ENCODE measurements at places on chromosomes 2 and 18.

- DNase-seq: peak; percentile 26
These were observed 387.6 kb downstream of the NBAS start for GRCh38 chr2:15173501-15173900.

- DNase-seq: no peak
These were observed 238.8 kb downstream of the SMAD2 start for GRCh38 chr18:47691611-47692010.

DNA sequence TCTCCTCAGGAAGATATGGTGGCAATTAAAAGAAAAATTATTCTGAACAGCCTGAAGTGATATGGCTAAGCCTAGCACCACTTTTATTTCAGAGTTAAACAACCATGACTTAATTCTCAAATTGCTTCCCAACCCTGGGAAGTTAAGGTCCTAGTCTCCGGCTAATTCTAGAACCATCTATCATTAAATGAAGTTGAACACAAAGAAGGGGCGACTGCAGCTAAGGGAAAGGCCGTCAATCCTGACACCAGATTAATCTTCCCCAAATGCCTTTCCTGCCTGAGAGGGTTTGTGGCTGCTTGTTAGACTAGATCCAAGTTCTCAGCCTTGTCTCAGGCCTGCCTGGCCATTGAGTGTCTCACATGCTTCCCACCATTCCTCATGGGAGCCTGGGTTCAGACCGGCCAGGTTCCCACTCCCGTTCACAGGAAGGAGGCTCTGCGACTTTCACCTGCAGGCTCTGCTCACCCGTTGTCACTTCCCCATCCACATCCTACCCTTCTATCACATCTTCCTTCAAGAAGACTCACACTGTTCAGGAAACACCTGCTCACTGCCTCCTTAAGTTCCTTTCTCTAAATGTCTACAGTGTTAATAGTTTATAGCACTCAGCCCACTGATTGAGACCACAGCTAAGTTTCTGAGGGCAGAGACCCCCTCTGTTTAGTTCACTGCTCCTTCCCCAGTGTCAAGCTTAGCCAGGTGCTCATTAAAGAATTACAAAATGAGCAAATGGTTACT lies 282.9 kb upstream of the REV1 start:
- DNase-seq: no peak

DNA sequence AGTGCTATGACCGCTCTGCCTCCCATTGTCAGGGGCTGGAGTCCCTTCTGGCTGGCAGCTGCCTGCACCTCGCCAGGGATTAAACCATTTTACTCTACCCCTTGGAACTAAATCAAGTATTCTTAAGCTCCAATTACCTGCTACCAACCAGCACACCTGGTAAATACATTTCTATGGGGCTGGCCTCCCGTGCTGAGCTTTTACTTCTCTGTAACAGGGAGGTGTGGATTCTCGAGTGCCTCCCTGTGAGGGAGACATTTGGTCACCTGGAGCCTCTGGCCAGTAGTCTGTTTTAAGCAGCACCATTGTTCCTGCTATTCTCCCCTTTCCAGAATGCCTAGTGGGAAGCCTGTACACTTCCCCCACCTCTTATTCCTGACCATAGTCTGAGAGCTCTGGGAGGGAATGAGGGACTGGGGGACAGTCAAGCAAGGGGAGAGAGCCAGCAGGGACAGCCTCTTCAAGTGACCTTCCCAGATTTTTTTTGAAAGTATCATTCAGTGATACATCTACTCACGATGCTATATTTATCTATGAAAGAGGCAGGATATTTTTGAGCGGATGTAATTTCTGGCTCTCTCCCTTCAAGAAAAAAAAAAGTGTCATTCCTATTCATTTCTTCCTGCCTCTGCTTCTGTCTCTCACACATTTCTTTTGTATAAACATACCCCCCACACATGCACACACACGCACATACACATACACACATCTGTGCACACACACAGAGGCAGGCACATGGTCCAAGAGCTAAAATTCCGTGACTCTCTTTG lies 112.8 kb downstream of the CAPN13 start:
- DNase-seq: no peak

- DNase-seq: no peak
These were observed 85.0 kb downstream of the INHBB start for GRCh38 chr2:120430957-120431356.

GRCh38 chr18:74414953-74415515 lies 42.1 kb downstream of the DIPK1C start:
- no peak for DNase-seq

DNA sequence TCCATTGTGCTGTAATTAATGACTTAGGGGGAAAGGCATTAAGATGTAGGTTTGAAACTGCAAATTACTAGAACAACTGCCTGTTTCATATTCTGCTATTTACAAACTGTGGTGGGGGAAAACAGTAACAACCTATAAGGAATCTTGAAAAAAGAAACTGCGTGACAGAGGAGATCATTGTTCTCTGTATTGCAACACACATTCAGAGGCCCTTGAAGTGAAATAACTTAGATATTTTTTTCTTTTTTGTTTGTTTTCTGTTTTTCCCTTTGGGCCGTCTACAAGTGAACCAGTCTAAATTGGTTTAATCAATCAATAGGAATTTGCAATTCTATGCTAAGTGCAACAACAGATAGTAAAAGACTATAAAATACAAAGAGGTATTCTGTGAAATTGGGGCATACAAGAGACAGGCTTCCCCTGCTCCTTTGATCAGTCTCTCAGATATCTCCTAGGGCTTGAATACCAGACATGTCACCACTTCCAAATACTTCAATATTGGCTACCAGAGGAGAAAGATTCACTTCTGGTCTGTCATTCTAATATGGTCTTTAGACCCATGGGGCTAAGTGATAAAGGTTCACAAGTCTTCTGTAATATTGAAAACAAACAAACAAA lies 2055.1 kb upstream of the CELF4 start:
- no peak for DNase-seq

DNA sequence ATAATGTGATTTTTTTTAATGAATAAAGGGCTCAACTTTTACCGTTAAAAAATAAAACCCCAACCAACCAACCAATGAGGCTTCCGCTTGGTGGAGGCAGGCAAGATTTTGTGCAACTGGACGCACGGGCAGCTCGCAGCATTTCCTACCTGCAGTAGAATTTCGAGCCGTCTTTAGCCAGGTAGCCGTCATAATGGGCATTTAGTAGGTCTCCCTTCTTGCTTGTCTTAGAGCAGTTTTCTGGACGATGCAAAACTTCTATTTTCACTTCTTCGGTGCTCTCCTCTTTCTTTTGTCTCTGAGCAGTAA lies 316 bp downstream of the FKBP7 start:
- DNase-seq: no peak

GRCh38 chr2:166593403-166593802 lies 99.4 kb upstream of the SCN7A start:
- DNase-seq: no peak

GRCh38 chr18:5868218-5868854 lies 27.0 kb downstream of the TMEM200C start:
- DNase-seq: peak; percentile 32

GRCh38 chr18:1539276-1539675 lies 634.6 kb downstream of the ADCYAP1 start:
- DNase-seq: no peak

DNA sequence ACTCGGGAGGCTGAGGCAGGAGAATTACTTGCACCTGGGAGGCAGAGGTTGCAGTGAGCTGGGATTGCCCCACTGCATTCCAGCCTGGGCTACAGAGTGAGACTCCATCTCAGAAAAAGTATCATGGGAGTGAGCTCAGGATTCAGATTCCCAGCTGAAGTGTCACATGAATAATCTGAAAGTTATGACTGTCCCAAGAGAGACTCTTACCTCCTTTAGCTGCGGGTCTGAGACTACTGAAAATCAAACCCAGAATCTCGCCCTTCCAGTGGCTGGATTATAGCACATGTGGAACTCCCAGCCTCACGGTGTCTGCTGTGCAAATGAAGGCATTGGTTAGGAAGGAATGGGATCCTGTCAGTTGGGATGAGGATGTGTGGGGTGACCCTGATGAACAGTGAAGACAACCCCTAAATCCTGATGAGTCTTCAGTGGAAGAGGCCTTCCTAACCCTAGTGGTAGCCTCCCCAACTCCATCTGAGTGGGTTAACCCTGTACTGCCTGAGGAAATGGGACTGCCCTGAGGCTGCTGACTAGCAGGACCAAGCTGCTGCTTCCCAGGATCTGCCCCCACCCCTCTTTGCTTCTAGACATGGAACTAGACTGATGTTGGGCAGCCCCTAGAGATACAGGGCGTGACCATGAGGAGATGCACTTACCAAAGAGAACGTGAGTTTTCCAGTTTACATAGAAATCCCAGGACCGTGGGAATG lies 16.5 kb downstream of the BOK start:
- DNase-seq: no peak

GRCh38 chr2:227106845-227107759 lies 56.9 kb downstream of the COL4A4 start:
- peak; percentile 13 for DNase-seq

DNA sequence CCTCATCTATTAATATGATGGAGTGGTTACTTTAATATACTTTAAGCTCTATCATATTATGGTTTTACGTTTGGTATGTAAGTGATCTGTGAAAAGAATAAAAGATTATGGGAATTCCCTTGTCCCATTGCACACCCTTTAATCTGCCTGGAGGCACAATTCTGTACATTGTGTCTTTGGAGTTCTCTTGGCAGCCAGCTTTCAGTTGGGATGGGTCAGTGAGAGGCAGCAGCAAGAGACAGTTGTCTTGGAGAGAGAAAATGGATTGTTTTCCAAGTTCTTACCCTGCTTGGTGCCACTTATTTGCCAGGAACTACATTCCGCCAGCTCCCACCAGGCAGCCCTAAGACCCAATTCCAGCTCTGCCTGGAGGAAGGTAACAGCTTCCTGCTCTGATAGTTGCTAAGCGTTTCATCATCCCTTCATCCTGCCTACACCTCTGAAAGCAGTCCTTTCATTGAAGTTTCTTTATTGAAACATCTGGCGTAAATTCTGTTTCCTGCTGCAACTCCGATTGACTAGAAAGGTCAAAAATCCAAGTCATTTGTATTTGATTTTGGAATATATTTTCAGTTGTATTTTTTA lies 365.2 kb downstream of the AKAIN1 start:
- no peak for DNase-seq

- DNase-seq: no peak
These were observed 79.7 kb downstream of the HS1BP3 start for GRCh38 chr2:20571231-20571630.

DNA sequence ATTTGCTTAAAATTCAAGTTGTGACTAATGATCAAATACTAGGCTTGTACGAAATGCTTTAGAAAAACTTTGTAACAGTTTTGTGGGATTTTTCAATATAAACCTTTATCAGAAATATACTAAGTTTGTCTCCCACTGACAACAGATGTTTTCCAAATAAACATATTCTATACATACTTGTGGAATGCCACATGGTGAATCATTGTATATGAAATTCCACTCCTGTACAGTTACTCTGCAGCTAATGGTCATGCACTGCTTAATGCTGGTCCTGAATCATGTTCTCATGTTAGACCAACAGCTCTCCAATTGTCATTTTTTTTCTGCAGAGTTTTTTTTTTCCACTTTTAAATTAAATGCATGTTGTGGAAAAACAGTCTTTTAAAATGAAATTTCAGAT lies 90.1 kb downstream of the DPP4 start:
- no peak for DNase-seq

GRCh38 chr2:172947461-172948153 lies 128.0 kb upstream of the MAP3K20 start:
- DNase-seq: no peak

GRCh38 chr2:23637011-23637778 lies 252.2 kb downstream of the KLHL29 start:
- DNase-seq: no peak

DNA sequence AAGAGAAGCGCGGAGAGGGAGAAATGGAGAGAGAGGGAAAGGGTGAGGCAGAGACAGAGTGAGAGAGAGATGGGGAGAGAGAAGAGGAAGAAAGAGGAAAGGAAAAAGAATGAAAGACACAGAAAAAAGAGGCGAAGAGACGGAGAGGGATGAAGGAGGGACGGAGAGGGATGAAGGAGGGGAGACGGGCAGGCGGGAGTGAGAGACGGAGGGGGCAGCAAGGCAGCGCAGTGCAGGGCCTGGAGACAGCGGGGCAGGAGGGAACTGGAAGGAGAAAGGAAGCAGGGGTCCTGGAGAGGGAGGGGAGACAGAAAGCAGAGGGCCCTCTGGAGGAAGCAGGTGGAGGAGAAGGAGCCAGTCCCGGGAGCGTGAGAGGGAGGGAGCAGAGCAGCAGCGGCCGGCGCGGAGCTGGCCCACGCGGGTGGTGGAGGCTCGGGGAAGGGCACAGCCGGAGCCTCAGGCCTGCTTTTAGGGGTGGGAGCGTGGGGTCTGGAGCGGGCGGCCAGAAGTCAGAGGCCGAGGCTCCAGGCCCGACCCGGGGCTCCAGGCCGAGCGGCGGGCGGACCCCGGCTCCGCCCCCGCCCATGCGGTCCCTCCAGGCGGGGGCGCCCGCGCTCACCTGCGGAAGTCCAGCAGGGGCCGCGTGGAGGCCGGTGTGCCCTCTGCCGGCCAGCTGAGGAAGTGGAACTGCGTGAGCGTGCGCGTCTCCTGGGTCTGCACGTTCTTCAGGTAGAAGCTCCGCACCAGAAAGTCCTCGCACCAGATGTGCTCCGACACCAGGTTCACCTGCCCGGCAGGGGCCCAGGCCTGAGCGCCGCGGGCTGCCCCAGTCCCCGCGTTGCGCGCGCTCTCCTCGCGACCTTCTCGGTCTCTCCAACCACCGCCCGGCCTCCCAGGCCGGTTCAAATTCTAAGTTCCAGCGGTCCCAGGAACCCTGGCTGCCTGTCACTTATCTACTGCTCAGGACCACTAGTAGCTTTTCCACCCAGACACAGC lies 14.5 kb downstream of the PTPRN start:
- DNase-seq: peak; percentile 89

GRCh38 chr2:100984892-100985307 lies 17.2 kb upstream of the RPL31 start:
- peak; percentile 77 for DNase-seq

GRCh38 chr2:181046833-181047232 lies 66.4 kb downstream of the UBE2E3 start:
- no peak for DNase-seq

- DNase-seq: no peak
These were observed 113.3 kb downstream of the MGAT5 start for GRCh38 chr2:134367213-134367612.

DNA sequence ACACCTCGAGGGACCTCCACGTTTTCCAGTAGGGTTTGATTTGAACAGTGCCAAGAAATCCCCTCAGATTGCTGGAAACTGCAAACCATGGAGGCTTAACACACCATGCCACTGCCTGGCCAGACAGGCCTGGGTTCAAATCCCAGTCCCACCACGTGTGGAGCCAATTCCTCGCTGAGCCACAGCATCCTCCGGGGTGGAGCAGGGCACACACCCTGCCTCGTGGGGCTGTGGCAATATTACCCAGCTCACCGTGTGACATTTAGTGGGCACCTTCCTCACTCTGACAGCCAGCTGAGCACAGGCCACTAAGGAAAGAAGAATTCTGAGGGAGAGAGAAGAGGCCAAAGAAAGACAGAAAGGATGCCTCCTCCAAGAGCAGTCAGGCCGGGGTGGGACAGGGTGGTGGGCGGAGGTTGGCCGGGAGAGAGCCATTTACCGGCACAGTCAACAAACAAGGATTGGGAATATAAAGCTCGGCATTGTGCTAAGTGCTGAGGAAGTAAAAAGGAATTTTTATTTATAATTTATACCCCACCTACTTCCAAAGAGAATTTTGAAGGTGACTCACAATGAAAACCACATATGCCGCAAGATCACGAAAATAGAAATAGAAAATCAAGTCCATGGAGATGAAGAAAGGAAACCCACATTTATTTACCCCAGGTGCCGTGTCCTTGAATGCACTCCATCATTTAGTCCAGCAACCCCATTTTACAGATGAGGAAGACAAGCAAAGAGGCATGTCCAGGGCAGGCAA lies 111.5 kb downstream of the MCFD2 start:
- DNase-seq: no peak

- DNase-seq: no peak
These were observed 120.3 kb downstream of the CCDC102B start for GRCh38 chr18:68918216-68918615.

- no peak for DNase-seq
These were observed 2.8 kb downstream of the ZCCHC2 start for GRCh38 chr18:62525608-62526007.
